ENCODE measurements at places on chromosomes 6 and 20. TPM values are rescaled to one million over a fixed set of nuclear protein-coding genes. Genes with fewer than 3 reads are reported as not detected.

GRCh38 chr6:15596186-15596896 lies 66.5 kb downstream of the DTNBP1 start:
- DNase-seq, result no peak

GRCh38 chr6:126821706-126822105 lies 296.8 kb upstream of the RSPO3 start:
- no peak for DNase-seq

DNA sequence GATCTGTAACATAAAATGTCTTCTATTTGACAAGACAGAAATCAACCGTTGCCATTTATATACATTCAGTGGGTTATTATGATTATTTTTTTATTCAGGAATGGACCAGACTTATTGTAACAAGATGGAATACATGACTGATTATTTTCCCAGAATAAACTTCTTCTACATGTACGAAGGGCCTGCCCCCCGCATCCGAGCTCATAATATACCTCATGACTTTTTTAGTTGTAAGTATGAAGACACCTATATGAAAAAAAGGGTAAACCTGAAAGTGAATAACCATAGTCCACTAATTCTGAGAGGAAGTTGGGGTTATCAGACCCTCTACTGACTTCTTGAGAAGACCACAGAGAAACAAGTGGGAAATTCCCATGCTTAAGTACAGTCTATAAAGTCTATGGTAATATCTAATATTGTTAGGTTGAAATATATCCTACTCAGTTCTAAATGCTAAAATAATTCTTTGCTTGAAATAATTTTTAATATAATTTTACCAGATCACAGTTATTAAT lies 15.9 kb downstream of the OR2A4 start:
- DNase-seq, result no peak

DNA sequence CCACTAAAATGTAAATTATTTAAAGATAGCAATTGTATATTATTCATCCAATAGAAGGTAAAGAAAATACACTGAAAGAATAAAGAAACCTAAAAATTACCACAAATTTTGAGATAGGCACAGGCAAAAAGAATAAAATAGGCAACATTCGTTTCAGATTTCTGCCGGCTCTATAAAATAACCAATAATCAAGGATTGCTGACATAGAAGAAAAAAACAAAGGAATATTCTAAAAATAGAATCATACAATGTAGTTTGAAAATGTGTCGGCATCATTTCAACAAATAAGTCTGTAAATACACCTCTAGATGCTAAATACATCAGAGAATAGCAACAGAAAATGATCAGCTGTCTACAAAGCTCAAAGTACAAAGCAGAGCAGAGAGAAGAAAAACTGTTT lies 973.3 kb downstream of the EPHA7 start:
- DNase-seq, result no peak

DNA sequence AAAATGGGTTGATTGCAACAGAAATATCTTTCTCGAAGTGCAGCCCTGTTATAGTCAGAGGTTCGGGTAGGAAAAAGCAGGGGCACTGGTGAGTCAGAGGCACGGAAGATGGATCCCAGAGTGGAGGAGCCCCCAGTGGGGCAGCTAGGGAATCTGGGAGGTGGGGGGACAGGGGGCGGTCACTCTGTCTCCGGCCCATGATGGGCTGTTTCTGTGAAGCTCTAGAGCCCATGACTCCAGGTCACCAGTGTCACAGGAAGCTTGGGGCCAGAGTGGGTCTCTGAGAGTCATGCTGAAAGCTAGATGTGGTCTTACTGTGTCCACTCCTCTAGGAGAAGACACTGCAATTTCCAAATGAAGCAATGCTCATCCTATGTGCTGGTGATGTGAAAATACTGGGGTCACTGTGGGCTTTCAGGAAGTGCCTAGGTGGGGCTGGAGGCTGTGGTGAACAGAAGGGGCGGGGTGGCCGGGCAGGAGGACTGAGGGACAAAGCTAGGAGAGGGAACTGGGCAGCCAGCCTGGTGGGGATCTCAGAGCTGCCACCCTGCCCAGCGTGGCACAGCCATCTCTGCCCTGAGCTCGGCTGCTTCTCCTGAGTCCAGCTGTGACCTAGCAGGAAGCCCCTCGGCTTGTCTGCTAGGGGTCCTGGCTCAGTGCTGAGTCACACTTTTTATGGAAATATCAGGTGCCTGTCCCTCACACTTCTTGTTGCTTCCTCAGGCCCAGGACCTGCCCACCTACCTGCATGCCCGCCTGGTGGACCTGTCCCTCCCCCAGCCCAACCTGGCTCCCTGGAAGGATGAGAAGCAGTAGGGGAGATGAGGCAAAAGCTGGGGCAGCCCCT lies 54.2 kb downstream of the IRF4 start:
- no peak for DNase-seq

DNA sequence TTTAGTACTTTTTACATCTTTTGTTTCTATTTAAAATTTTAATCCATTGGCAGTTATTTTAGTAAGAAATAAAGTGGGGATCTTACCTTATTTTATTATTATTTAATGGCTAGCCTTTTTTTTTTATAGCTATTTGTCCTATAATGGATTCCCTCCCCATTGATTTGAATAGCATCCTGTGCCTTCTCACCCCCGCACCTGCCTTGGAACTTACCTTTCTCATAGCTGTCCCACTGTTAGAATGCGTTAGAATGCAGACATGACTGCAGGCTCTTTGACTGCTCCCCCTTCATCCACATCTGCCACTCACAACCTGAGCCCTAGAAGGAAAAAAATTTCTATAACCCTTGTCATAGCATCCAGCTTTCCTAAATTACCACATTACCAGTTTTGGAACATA lies 9.1 kb downstream of the PKIB start:
- no peak for DNase-seq

GRCh38 chr6:119233312-119233984 lies 116.1 kb downstream of the MAN1A1 start:
- no peak for DNase-seq

- DNase-seq, result peak; percentile 92
Observed at GRCh38 chr20:45833030-45833882, at the start of gene SNX21. TSS of gene SNX21 (plus strand) at chr20:45833799. CDS start at chr20:45833920, 121 bp downstream.

- no peak for DNase-seq
Observed at GRCh38 chr6:96301781-96302180, 219.8 kb upstream of the UFL1 start.

Gene MAP1LC3A
- 72.1 TPM for total RNA-seq

Gene PREX1
- total RNA-seq, result 33.9 TPM

Gene CRISP2
- not detected for total RNA-seq

Gene JPH2
- 1.5 TPM for total RNA-seq

Measured in sciatic nerve (tissue), 2 donors.